T1000 (cell line): ENCODE measurements at places on chromosomes 13 and 19.

- DNase-seq, result no peak
These were observed 752.5 kb upstream of the SLITRK5 start for GRCh38 chr13:86918682-86919081.

DNA sequence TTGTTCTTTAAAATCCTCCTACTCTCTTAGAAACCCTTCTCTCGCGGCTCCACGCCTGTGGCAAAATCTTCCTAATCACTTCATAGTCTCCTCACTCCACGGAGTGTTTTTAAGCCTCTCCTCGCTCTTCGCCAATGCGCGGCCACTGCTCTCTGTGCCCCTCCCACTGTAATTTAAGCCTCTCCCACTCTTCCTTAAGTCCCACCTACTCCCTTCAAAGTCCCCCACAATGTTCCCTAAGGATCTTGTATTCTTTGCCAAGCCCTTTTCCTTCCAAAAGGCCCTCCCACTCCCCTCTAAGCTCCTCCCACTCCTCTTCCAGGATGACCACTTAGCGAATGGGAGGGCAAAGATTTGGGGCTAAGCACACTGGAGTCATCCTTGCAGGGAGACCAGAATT, 1.3 kb downstream of the FIZ1 start:
- no peak for DNase-seq

DNA sequence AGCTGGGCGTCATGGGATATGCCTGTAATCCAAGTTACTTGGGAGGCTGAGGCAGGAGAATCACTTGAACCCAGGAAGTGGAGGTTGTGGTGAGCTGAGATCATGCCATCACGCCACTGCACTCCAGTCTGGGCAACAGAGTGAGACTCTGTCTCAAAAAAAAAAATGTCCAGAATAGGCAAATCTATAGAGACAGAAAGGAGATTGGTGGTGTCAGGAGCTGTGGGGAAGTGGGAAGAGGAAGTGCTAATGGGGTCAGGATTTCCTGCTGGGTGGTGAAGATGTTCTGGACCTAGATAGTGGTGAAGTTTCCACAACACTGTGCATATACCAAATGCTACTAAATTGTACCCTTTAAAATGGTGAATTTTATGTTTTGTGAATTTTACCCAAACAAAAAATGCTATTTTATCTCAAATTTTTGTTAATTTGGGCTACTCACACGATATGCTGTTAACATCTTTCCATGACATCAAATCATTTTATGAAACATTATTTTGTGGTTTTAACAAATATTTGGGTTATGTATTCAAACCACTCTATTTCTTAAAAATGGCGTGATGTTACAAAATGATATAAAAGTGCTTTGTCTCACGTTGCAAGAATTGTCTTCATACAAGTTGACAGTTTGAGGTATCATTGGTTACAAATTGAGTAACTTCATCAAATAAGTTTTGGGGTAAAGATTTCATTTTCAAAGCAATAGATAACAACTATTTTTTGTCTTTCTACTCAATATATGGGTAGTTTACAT, 7.4 kb upstream of the CYP4F3 start:
- no peak for DNase-seq

DNA sequence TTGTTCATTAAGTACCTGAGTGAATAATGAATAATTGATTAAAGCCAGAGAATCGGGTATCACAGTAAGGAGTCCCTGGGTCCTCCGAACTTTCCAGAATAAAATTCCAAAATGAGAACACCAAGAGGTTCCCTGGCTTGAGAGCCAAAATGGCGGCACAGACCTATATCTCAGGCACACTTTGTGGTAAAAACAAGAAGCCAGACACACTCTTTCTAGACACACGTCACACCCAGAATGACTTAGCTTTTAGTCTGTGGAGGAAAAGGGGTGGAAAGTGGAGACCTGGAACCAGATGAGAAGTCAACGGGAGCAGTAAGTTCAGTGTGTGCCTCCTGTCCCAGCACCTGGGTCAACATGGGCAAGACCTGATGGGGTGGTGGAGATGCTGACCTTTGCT, 8.4 kb downstream of the ARL11 start:
- DNase-seq, result no peak

DNA sequence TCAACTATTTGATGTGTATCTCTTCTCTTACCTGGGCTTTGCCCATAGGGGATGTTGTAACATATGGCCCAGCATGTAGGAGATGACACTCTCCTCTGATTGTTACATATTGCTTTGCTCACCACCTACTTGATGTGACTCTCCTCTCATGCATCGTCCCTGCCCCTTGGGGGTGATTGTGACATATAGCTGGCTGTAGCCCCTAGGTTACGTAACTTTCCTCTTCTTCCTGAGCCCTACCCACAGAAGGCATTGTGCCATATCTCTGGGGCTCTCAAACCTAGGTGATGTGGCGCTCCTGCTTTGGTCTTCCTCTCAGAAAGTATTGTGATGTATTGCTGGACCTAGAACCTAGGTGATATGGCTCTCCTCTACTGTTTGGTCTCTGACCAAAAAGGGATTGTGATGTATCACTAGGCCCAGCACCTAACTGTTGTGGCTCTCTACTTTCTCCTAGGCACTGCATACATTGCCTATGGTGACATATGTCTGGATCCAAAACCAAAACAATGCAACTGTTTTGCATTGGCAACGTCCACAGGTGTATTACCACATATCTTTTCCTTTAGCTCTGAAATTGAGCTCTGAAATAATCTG, 71.9 kb upstream of the ZNF724 start:
- DNase-seq, result no peak

DNA sequence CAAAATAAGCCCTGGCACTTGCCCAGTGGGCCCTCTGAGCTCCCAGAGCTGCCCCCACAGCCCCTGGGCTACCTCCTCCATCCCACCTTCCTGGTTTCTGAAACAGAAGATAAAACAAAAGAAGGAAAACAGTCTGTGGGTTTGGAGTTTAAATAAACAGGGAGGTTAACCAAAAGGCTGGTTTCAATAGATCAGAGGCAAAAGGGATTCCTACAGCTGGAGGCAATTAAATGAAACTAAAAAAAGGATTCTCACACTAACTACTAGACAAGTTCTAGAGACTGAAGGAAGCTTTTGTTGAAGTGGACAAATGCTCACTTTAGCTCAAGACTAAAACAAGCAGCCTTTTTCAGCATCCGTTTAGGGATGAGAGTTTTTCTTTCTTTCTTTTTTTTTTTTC, 569.8 kb downstream of the FGF9 start:
- DNase-seq, result no peak

DNA sequence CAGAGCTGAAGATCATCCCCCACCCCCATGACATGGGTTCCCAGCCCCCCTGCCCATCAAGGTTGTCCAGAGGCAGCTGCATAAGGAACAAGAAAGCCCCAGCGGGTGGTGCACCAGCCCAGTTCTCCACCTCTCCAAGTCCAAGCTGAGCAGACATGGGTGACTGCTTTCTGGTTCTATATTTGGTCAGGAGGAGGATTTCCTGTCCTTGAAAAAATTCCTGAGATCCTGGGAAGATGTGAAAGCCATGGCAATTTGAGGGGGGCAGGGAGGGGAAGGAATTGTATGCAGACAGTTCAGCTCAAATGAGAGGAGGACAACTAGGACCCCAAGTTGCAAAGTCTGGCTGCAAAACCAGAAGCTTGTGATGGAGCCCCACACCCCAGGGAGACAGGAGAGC, 55.4 kb upstream of the ADGRE5 start:
- DNase-seq, result no peak

GRCh38 chr19:17755977-17756670, 4.8 kb downstream of the FCHO1 start:
- DNase-seq, result no peak

GRCh38 chr13:108267347-108267746, 2.2 kb upstream of the TNFSF13B start:
- no peak for DNase-seq
